ENCODE measurements at places on chromosomes 12 and 14. TPM values are rescaled to one million over a fixed set of nuclear protein-coding genes. Genes with fewer than 3 reads are reported as not detected.

- H3K27ac ChIP-seq = no peak overlapping the region
- H3K36me3 ChIP-seq = no peaks in the 10 kb centered on the region
- no peaks in the 10 kb centered on the region for H3K4me1 ChIP-seq
- DNase-seq = no peak
- H3K27me3 ChIP-seq = no peaks in the 10 kb centered on the region
Measured at GRCh38 chr12:18932211-18932610, 194.3 kb downstream of the CAPZA3 start.

- H3K27ac ChIP-seq = peak overlapping the region; percentile 27
- no peaks in the 10 kb centered on the region for H3K27me3 ChIP-seq
- DNase-seq = peak; percentile 38
- H3K4me1 ChIP-seq = peaks cover 20% of the 10 kb centered on the region
Measured at GRCh38 chr12:105253866-105254513, 18.0 kb upstream of the APPL2 start.

- no peak overlapping the region for H3K27ac ChIP-seq
- no peak overlapping the region for H3K4me3 ChIP-seq
- no peaks in the 10 kb centered on the region for H3K4me1 ChIP-seq
- no peaks in the 10 kb centered on the region for H3K36me3 ChIP-seq
- no peak for DNase-seq
- no peaks in the 10 kb centered on the region for H3K27me3 ChIP-seq
Measured at GRCh38 chr12:75592086-75592485, 80.7 kb upstream of the KRR1 start.

DNA sequence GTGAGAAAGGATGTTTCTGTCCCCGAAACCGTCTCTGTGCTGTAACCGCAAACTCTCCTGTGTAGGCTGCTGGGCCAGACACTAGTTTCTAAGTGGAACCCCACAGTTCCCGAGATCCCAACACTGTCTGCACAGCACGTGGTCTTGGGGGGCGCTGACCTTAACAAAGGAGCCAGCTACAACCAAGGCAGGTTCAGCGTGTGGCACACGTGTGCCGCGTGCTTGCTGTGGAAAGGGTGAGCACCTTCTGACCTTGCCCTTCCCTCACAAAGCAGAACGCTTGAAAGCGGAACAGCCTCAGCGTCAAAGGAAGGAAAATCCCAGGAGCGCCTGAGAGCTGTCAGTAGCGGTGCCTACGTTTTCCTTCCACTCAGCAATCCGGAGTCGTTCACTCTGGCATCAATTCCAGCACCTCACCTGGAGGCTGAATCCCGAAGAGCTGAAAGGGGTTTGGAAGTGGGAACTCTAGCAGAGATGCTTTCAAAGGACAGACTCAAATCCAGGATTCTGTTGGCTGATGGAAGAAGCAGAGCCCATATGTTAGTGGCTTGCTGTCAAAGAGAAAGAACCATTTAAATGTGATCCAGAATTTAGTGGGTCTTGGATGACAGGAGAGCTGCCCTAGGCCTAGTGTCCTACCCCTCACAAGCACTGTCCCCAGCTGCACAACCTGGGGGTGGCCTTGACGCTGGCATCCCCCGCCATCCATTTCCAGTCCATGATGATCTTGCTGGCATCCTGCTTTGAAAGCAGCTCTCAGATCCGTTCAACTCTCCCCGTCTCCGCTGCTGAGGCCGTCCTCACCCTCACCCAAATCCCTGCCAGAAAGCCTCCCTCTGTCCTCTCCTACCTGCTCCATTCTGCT, 27.1 kb downstream of the CCDC92 start:
- no peak overlapping the region for H3K27ac ChIP-seq
- no peak overlapping the region for H3K4me3 ChIP-seq
- H3K4me1 ChIP-seq = peaks cover 12% of the 10 kb centered on the region
- no peaks in the 10 kb centered on the region for H3K27me3 ChIP-seq
- peaks cover 3% of the 10 kb centered on the region for H3K36me3 ChIP-seq
- DNase-seq = no peak

DNA sequence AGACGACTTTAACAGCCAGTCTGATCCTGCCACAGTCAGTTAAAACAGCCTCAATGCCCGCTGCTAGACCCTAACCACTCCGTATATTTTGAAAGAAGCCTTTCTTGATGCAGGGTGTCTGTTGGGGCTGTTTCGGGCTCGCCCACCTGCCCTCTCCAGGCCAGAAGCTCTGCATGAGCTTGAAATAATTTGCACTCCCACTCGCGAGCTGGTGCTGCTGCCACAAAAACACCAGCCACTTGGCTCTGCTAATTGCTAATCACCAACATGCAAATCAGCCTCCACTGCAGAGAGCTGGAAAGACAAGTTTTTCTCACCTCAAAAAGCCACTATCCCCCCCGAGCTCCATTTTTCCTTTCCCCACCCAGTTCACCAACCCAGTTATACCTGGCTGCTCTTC, 15.5 kb downstream of the BAZ2A start:
- H3K27me3 ChIP-seq = no peaks in the 10 kb centered on the region
- no peak overlapping the region for H3K27ac ChIP-seq
- no peak for DNase-seq
- H3K36me3 ChIP-seq = peaks cover 73% of the 10 kb centered on the region

DNA sequence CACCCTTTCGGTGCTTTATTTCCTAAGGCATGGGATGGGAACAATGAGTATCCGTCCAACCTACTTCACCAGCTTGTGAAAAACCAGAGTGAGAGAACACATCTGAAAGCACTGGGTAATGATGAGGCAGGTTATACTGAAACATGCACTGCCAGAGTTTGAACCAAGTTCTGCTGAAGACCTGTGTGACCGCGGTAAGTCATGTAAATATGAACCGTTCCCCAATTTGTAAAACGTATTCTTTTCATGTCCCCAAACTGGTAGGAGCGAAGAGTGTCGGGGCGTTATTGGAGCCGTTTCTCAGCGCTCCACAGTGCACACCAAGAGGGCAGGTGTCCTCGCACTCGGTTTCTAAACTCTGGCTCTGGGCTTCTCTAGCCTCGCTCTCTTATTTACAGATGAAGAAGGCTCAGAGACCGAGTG, 788 bp upstream of the NGDN start:
- no peak overlapping the region for H3K27ac ChIP-seq
- H3K27me3 ChIP-seq = no peaks in the 10 kb centered on the region
- peak overlapping the region; percentile 18 for H3K4me3 ChIP-seq
- DNase-seq = no peak
- peaks cover 6% of the 10 kb centered on the region for H3K36me3 ChIP-seq

- no peak for DNase-seq
- H3K27ac ChIP-seq = no peak overlapping the region
- H3K36me3 ChIP-seq = no peaks in the 10 kb centered on the region
- no peak overlapping the region for H3K4me3 ChIP-seq
Measured at GRCh38 chr14:94027566-94028449, 1.7 kb downstream of the OTUB2 start.

DNA sequence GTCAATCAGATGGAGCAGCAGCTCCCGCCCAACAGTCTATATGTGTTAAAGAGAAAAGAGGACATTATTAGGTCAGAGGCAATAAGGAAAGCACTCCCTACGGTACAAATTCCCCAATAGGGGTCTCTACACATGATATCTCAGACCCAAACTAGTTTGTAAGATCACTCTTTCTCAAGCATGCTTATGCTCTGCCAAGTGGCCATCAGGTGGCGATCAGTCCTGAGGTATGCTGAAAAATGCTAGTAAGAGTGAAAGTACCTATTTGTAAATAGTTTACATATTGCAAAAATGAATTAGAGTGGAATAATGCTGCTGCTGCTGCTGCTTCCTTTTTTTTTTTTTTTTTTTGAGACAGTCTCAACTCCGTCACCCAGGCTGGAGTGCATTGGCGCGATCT, 61.0 kb downstream of the CPM start:
- no peaks in the 10 kb centered on the region for H3K4me1 ChIP-seq
- no peaks in the 10 kb centered on the region for H3K36me3 ChIP-seq

GLS2 gene
- total RNA-seq = not detected

FIGNL2 gene
- total RNA-seq = 2.5 TPM

ZNF641 gene
- total RNA-seq = 5.0 TPM

RASSF9 gene
- 2.3 TPM for total RNA-seq
